ENCODE measurements at places on chromosomes 13 and 19.
A peak's percentile ranks its signal among the peaks of the same experiment; 100 is the strongest.

DNA sequence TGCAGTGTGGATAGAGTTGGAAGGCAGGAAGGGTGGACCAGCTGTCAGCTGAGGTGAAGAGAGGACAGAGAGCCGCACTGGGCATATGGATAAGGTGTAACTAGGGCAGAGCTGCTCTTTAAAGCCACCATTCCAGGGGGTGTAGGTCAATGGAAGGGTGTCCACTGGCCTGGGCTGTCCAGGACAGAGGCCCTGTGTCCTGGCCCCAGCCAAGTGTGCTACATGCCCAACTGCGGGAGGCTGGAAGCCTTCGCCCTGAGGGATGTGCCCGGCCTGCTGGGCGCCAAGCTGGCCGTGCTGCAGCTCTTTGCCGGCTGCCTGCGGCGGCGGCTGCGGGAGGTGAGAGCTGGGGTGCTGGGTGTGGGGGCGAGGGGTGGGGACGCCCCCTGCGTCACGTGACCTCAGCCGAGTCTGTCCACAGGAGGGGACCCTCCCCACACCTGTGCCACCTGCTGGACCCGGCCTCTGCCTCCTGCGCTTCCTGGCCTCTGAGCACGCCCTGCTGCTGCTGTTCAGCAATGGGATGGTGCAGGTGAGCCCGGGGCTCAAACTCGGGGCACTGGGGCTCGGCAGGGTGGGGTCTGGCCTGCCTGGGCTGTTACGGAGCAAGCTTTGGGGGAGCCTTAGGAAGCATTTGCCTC is 9.8 kb downstream of the PLK5 start:
- DNase-seq, result peak; percentile 4

DNA sequence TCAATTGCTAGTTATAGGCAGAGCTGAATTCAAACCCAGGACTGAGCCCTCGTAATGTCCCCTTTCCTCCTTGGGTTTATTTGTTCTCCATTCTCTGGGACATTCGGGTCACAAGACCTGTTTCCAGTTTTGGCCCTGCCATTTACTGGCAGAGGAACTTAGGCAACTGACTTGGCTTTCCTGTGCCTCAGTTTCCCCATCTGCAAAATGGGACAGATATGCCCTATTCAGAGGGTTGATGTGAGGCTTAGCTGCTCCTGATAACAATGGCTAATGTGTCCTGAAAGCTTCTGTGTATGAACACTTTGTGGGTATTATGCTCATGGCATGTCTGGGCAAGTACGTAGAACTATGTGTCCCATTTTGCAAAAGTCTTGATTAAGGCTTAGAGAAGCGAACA is 996 bp downstream of the ZNF524 start:
- DNase-seq, result no peak

DNA sequence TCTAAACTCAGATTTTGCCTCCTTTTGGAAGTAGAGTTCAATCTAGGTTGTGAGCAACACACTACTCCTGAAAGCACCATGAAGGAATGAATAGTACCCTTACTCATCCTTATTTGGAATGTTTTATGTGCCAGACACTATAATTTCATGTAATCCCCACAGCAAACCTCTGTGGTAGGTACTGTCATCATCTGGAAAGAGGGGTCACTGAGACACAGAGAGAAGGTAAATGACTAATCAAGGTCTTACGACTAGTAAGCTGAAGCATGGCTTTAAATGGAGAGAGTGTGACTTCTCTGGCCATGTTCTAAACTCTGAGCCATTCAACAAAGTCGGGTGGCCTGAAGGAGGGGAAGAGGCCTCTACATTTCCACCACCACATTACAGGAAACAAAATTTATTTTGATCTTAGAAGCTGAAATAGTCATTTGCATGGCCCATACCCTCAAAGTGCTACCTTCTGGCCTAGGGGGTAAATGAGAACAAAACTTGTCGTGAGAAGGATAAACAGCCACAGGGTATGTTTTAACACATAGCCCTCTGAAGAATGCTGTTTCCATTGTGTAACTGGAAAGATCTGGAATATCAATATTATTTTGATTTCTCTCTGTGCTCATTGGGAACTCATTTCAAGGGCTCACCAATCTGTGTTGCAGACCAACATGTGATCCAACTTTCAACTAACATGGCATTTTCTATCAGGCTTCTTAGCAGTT is 180.8 kb upstream of the RFC3 start:
- no peak for DNase-seq

GRCh38 chr19:51803967-51804366 is 9.0 kb downstream of the FPR3 start:
- no peak for DNase-seq

DNA sequence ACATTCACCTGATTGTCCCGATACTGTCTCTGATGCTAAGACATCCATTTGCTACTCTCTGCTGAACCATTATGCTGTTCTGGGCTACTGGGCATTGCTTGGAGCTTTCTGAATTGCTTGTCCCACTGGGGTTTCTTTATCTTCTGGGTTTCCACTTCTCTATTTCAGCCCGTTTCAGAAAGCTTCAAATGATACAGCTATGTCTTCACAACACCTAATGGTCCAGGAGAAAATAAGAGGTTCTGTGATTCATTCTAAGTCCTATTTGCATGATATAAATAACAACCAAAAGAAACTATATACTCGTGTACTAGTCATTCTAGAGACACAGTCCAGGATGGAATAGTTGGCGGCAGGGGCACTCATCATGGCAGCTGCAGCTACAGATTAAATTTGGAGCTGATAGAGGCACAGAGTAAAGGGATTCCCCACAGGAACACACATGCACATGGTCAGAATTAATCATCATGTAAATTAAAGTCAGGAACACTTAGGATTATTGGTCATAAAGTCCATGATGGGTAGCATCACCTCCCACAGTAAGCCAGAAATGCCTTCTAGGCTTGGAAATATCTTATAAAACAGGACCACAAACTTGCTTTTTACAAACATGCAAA is 33.3 kb upstream of the SCEL start:
- no peak for DNase-seq

GRCh38 chr13:113762538-113762937 is 3.5 kb downstream of the TMEM255B start:
- no peak for DNase-seq
